Omental fat pad (tissue), 4 donors: ENCODE measurements at places on chromosomes 6 and 20.

- no peak for DNase-seq
Measured at GRCh38 chr6:31079656-31080261, 32.6 kb downstream of the C6orf15 start.

GRCh38 chr20:63765082-63765873 is 25.7 kb downstream of the SLC2A4RG start:
- no peak for DNase-seq

- no peak for DNase-seq
Measured at GRCh38 chr20:53278555-53278954, 306.4 kb downstream of the TSHZ2 start.

DNA sequence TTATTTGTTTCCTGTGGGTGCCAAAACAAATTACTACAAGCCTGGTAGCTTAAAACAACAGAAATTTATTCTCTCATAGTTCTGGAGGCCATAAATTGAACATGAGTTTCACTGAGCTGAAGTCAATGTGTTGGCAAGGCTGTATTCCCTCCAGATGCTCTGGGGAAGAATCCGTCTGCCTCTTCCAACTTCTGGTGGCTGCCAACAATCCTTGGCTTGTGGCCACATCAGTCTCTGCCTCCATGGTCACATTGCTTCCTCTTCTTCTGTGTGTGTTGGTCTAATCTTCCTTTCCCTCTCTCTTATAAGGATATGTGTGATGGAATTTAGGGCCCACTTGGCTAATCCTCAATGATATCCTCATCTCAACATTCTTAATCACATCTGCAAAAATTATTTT is 92.8 kb upstream of the EPB41L1 start:
- no peak for DNase-seq

GRCh38 chr6:136611746-136612145 is 61.5 kb upstream of the MAP7 start:
- DNase-seq = no peak

DNA sequence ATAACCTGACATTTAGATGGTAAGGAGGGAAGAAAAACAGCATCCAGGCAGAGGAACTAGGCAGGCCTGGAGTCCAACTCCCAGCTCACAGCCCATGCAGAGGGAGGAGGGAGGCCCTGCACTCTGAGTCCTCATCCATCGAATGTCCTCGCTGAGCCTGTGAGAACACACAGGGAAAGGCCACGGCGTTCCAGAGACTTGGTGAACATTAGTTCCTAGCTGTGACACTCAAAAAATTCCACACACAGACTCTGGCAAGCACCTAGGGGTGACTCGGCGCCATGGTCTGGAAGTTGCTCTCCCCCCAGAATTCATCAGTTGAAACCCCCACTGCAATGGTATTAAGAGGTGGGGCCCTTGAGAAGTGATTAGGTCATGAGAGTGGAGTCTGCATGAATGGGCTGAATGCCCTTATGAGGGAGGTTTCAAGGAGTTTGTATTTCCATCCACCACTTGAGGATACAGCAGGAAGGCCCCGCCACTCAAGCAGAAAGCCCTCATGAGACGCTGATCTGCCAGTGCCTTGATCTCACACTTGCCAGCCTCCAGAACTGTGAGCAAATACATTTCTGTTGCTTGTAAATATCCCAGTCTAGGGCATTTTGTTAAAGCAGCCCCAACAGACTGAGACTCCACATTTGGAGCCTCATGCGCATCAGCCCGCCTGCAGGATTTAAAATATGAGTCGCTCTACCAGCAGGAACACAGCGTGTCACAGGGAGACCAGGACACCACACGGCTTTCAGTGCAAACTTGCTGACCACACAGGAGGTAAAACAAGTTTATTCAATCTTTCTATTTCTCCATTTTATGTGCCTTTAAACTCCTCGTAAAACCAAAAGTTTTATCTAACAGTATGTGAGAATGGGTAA is 73.9 kb downstream of the WDR27 start:
- no peak for DNase-seq

DNA sequence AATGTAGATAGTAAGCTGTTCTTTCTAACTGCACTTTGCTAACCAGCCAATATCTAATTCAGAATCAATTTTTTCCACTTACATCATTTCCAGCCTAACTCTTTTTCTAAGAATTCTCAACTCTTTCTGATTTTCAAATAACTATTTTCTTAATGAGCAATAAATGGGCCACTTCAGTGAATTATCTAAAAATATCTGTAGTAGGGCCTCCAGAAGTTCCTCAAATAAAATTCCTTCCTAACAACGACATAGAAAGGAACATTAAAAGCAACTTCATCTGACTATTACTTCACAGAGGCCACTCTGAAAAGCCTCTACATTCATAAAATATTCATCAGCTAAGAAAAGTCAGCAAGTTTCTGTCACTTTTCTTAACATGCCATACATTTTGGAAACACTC is 4.8 kb downstream of the COL12A1 start:
- DNase-seq = no peak

DNA sequence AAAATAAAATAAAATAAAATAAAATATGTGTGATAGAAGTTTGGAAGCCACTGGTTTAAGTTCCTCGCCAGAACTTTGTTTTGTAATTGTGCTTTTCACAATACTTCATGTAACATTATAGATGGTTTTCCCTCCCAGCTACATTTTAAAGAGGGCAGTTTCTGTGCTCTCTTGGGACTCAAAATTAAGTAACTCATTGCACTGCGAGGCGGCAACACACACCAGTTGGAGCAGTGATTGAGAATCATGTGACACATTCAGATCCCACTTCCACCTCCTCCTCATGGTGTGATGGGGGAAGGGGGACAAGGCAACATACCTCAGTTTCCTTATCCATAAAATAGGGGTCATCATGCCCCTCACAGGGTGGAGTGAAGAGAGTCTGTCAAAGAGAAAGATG is 7.5 kb downstream of the C2 start:
- no peak for DNase-seq

DNA sequence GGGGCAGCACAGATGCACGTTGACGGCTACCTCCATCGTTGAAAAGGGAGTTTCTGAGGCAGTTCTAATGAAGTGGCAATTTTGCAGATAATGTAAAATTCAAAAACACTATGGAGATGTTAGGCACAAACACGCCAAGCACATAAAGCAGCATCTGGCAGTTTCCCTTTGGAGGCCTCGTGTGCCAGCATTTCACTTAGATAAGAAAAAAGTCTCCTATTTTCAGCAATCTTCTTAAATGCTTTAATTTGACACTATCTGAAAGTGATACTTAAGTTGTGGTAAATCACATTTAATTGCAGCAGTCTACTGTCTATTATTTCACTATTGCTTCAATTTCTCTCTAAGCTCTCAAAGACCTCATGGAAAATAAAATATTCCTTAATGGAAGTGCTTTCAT is 125.3 kb upstream of the PROKR2 start:
- no peak for DNase-seq

DNA sequence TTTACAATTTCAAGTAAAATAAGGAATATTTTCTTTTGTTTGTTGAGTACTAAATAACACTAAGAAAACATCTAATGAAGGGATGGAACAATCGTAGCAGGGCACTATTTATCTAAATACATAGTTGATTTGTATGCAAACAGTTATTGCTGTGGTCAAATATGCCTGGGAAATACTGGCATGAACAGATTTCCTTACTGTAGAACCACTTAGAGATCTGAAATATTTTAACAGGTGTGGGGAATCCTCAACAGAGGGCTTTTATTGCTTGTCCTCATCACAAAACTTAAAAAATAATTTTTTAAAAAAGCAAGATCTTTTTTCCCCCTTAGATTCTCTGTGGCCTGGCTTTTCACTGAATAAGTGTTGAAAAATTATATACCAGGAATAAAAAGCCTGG is 233.0 kb upstream of the FAM83B start:
- DNase-seq = no peak

DNA sequence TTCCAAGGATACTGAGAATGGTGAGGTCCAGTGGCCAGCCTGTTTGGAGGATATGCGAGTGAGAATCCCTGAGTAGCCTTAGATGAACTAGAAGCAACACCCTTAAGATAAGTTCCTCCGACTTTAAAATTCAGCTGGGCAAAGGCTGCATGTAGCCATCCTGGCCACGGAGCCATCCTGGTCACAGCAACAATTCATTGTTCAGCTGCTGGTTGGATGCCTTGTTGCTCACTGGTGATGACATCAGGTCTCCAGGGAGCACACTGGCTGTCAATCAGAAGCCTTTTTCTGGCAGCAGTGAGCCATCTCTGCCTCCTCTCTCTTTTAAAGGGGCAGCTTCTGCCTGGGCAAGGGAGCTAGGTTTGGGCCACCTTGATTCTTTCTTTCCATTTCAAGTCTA is 22.4 kb upstream of the RIMS4 start:
- no peak for DNase-seq

GRCh38 chr6:169363590-169363989 is 109.9 kb upstream of the THBS2 start:
- no peak for DNase-seq

- no peak for DNase-seq
Measured at GRCh38 chr6:103538381-103538780, 1321.3 kb downstream of the HACE1 start.

DNA sequence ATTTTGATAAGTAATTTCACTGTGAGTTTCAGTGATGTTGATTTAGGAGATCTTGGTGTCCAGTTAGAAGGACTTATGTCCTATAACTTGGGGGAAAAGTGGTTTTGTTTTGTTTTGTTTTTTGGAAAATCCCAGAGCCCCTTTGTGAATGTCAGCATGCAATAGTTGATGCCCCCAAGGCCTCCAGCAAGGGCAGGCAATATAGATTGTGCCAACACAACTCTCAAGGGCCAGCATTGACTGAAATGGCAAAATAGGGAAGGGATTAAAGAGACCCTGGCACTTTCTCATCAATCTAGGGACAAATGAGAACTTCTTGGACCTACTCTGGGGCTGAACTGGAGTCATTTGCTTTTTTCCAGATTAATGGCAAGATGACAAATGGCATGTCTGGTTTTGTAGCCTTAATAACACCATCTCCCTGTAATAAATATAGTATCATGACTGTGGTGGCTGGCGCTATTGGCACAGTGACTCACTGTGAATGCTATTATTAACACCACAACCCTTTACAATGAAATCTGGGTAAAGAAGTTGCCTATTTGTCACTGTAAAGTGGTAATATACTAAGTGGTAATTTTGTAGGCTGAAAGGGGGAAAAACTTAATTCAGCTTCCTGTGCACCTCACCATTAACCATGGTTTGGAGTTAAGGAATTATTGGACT is 51.8 kb downstream of the ABRACL start:
- no peak for DNase-seq

DNA sequence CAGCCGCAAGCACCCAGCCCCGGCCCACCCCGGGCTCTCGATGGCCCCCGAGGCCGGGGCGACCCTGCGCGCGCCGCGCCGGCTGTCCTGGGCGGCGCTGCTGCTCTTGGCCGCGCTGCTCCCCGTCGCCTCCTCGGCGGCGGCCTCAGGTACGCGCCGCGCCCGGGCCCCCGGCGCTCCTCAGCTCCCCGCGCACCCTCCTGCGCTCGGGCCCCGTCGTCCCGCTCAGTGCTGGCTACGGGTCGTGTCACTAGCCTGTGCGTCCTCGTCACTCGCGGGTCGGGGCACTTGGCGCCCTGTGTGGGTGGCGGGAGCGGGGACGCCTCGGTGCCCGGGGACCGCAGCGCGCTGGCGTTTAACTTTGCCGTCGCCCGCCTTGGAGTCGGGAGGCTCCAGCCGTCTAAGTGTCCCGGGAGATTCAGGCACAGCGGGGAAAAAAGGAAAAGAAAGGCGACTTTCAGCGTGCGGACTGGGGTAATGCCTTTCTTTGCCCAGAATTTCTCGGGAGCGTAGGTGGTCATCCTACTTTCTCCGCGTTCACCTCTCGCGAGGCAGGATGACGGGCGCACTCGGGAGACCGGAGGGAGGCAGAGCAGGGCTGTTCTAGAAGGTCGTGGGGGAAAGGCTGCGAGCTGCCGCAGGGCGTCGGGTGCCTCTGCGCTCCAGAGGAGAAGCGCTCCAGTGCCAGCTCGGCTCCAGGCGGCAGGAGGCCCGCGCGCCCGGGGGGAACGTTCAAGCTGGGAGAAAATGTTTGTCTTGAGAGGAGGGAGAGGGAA is 545 bp downstream of the FNDC1 start:
- DNase-seq = no peak

GRCh38 chr6:74689601-74690000 is 516.3 kb downstream of the COL12A1 start:
- DNase-seq = no peak

DNA sequence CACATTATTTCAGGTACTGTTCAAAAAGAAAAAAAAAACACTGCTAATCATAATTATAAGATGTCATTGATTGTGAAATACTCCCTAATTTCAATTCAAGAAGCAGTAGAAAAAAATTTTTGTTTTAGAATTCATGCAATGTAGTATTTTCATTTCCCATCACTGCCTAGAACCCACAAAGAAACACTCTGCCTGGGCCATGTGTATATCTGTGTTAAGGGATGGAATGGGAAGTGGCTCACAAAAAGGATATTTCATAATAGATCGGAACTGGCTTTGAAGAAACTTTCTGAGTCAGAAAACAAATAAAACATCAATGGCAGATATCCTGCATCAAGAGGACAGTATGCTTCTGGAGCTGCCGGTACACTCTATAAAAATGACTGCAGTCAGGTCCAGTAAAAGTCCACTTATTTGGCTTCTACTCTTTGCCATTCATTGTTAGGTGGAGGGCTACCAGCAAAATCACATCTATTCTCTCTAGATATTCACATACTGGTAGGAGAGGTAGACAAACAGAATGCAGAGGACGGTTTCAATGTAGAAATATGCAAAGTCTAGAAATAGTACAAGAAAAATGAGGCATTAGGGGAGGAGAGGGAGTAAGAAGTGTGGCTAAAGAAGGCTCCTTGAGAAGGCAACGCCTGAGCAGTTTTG is 135.0 kb upstream of the TNFAIP3 start:
- no peak for DNase-seq

GRCh38 chr6:37698264-37699137 is 818 bp upstream of the MDGA1 start:
- no peak for DNase-seq

- DNase-seq = no peak
Measured at GRCh38 chr6:39666706-39667489, 58.3 kb downstream of the KIF6 start.

DNA sequence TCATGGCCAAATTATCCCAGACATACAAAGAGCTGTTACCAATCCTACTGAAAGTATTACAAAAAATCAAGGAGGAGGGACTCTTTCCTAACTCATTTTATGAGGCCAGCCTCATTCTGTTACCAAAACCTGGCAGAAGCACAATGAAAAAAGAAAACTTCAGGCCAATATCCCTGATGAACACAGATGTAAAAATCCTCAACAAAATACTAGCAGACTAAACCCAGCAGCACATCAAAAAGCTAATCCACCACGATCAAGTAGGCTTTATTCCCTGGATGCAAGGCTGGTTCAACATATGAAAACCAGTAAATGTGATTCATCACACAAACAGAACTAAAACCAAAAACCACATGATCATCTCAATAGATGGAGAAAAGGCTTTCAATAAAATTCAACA is 109.2 kb downstream of the C6orf118 start:
- no peak for DNase-seq

GRCh38 chr20:47727170-47727880 is 58.0 kb downstream of the SULF2 start:
- DNase-seq = no peak

DNA sequence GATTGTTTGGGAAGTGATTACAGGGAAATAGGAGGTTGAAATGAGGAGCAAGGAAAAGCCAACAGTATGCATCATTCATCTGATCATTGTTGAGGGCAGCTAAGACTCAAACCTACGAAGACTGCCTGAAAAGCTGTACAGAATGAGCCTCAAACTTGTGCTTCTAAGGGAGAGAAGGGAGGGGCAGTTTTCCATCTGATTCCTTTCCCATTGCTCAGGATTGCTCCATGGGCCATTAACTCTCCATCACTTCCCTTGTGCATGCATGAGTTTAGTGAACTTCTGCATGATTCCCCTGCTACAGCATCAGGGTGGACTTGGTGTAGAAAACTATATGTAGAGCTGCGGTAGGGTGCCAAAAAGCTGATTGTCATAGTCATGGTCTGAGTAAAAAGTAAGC is 742.7 kb upstream of the SLC35B3 start:
- DNase-seq = no peak
